ENCODE measurements at places on chromosomes 5 and 9.

DNA sequence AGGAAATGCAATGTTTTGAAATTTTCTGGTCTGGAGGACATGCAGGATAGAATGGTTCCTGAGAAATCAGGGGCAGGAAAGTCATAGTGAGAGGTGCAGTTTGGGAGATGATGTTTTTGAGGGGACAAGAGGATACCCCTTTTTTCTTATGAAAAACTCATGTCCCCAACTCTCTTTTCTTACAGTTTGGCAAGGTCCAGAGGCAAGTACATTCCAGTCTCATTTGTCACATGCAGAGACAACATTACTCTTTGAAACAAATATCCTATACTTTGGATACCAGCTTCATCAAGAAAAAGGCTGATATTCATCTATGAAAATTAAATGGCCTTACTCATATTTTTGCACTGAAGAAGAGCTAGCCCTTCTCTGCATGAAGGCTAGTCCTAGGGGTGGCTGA lies 48.2 kb downstream of the EQTN start:
- peak; percentile 10 for DNase-seq

DNA sequence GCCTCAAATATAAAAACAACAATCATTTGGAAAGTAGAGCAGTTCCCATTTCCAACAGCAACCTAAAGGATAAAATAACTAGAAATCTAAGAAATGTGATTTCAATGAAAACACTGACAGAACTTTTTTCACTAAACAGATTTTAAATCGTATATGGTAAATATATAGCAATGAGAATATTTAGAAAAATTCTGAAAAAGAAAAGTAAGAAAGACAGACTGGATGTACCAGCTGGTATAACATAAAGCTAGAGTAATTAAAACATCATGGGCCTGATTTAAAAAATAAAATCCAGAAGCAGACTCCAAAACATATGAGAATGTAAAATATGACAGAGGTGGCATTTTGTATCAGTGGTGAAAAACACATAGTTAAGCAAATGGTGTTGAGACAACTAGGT lies 308.9 kb downstream of the MLLT3 start:
- DNase-seq: no peak

- peak; percentile 68 for DNase-seq
These were observed 28.8 kb upstream of the ROR2 start for GRCh38 chr9:91978740-91979414.

DNA sequence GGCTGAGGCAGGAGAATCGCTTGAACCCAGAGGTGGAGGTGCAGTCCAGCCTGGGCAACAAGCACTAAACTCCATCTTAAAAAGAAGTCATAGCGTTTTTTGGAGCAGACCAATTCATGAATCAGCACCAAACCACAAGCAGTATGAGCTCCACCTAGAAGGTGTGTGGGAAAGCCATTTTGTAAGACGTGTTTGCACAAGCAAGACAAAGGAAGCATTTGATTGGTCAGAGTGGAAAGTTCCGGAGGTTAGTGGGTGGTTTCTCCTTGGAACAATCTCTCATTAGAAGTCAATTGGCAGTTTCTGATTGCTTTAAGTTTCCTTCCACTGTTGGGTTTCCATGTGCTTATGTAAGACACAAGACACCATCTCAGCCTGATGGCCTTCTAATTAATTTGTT lies 5.0 kb downstream of the SRD5A1 start:
- DNase-seq: no peak

- no peak for DNase-seq
These were observed 126.3 kb downstream of the C5orf15 start for GRCh38 chr5:133841831-133842750.

GRCh38 chr5:121949885-121950284 lies 11.9 kb upstream of the SRFBP1 start:
- peak; percentile 37 for DNase-seq

- DNase-seq: no peak
These were observed 137.2 kb upstream of the TAF11L2 start for GRCh38 chr5:17360879-17361278.

GRCh38 chr5:105677291-105677690 lies 1993.4 kb downstream of the EFNA5 start:
- no peak for DNase-seq

GRCh38 chr9:922171-922570 lies 54.3 kb upstream of the DMRT3 start:
- DNase-seq: no peak
